T-helper 17 cell (primary cell): ENCODE measurements at places on chromosomes 1 and 21.

DNA sequence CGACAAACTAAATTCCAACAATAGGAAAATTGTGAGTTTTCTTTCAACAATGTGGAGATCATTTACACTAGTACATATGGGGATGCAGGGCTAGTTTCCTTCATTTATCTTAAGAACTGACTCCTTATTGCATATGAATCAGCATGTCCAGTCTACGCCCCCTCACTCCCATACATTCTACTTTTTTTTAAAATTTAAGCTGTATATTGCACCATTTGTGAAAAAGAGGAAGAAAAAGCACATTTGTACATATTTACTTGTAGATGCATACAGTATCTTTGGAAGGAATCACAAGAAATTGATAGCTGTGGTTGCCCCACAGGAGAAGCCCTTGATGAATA, 15.9 kb downstream of the VPS26C start:
- no peak for DNase-seq

DNA sequence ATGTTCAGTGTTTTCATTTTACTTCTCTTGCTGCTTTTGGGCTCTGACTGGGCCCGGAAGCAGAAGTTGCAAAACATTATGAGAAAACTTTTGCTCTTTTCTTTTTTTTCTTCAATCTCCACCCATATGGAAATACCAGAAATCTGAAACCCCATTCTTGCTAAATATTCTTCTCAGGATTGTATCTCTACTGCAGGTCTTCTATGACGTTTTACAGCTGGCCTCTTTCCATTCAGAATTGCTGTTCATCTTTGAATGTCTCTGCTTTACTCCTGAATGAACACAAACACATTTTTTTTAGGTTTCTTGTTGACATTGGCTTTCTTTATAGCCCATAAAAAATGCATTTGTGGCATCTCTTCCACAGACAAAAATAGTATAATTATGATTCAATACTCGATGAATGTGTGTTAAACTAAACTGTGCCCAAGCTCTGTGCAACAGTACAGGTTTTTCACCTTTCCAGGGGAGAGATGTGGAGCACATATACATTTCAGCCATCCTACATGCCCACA, 18.8 kb downstream of the PTPRC start:
- no peak for DNase-seq

GRCh38 chr1:204335533-204335932, 24.2 kb downstream of the PLEKHA6 start:
- DNase-seq, result no peak

GRCh38 chr1:20154301-20154831, 15.2 kb downstream of the PLA2G2F start:
- no peak for DNase-seq

- peak; percentile 84 for DNase-seq
Measured at GRCh38 chr1:11681071-11681771, at the start of gene MAD2L2. MAD2L2 (minus strand) TSS chr1:11681148; CDS start chr1:11680601, 547 bp downstream.

DNA sequence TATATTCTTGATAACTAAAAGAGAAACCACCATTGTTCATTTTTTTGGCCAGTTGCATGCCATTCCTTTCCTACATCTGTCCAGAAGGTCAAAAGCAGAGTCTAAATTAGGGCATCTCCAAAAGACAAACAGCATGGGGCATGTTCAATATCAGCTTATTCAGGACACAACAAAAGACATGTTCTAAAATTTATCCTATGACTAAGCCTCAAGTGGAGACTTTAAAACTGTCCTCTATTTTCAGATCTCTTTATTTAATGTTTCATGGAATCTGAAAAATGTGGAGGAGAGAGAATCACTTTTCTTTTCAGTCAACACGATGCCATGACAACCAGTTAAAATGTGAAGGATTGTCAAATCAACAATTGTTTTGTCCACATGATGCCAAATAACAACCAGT, 303.4 kb upstream of the PRMT6 start:
- DNase-seq, result no peak

DNA sequence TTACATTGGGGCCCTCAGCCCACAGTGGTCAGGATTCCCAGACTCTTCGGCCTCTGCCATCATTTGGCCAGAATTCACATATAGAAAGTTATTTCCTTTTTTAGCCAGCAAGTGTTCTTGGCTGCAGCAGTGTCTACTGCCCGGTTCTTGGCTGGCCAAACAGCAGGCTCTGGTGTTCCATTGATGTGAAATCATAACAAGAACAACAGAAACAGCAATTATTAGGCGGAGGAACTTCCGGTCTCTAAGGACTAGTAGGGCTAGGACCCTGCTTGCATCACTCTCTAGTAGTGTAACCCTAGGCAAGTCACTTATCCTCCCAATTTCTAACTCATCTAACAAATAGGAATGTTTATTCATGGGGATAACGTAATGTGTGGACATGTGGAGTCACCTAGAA, 8.7 kb upstream of the GJA5 start:
- DNase-seq, result no peak

DNA sequence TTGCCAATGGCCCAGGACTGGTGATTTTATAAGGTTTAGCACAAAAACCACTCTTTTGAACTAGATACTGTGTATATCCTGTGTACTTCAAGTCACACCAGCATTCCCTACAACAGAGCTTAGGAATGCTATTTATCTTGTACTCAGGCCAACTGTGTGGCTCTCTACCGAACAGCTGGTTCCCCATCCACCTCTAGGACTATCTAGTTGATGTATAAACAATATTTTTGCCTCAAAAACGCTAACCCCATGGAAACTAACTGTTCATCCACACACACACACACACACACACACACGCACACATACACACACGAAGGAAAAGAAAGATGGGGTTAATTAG, 28.7 kb upstream of the SLC45A3 start:
- DNase-seq, result no peak

DNA sequence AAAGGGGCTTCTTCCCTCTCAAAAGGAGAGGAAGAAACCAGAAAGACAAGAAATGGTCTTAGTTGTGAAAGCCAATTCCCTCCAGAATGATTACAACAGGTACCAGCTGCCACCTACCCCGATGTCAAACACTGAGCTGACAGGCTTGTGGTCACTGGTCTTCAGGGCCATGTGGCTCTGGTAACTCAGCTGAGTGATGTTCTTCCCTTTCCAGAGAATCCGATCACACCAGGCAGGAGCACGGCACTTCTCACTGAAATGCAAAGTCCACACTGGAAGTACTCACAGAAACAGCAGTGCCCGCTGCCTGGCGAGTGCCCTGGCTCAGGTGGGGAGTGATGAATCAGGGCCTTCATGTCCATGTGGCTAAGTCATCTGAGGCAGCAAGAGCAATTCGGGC, 18.7 kb upstream of the MTF1 start:
- no peak for DNase-seq

- DNase-seq, result no peak
Measured at GRCh38 chr1:152141971-152142584, 16.9 kb downstream of the RPTN start.
